Stimulated activated CD8-positive, alpha-beta memory T cell treated with anti-CD3 and anti-CD28 coated beads, Interleukin-7, amount 100 ng/mL, for 24 hours (primary cell): ENCODE measurements at places on chromosomes 2 and 18.
A peak's percentile ranks its signal among the peaks of the same experiment; 100 is the strongest.

DNA sequence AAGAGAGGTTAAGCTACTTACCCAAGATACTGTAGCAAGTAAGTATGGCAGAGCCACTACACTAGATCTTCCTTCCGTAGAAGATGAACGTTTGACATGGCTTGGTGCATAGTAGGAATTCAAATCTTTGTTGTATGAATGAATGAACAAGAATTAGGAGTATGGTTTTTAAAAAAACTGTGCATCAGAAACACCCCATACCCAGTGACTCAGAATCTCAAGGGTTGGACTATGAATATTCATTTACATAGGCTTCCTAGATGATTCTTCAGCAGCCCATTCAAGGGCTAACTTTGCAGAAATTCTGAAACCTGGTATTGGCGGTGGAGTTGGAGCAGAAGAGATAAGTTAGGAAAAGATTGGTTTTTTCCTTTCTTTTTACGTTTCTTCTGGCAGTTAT, 5.4 kb downstream of the ACTR3 start:
- no peak for DNase-seq

GRCh38 chr2:46435796-46436360, 43.5 kb upstream of the TMEM247 start:
- DNase-seq, result no peak

DNA sequence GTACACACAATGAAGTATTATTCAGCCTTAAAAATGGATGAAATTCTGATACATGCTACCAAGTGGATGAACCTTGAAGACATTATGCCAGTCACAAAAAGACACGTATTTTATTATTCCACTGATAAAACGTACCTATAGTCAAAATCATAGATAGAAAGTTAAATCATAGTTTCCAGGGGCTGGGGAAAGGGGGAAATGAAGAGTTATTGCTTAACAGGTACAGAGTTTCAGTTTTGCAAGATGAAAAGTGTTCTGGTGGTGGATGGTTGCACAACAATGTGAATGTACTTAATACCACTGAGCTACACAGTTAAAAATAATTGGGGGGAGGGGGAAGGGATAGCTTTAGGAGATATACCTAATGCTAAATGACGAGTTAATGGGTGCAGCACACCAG, 279.0 kb upstream of the STON1 start:
- DNase-seq, result no peak

DNA sequence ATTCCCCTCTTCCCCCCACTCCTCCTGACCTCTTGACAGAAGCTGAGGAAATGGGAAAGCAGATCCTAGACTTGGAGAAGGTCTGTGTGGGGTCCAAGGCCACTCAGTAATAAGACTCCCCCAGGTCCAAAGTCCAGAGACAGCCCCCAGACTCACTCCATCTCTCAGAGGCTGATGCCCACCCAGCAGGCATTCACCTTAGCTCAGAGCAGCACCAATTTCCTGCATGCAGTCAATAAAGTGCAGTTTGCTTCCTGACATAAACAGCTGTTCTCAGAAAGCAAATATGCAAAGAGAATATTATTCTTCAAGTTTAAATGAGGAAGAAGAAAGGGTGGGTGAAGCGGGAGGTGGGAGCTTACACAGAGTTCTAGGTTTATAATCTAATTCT, 84.1 kb upstream of the RTN4 start:
- DNase-seq, result no peak

DNA sequence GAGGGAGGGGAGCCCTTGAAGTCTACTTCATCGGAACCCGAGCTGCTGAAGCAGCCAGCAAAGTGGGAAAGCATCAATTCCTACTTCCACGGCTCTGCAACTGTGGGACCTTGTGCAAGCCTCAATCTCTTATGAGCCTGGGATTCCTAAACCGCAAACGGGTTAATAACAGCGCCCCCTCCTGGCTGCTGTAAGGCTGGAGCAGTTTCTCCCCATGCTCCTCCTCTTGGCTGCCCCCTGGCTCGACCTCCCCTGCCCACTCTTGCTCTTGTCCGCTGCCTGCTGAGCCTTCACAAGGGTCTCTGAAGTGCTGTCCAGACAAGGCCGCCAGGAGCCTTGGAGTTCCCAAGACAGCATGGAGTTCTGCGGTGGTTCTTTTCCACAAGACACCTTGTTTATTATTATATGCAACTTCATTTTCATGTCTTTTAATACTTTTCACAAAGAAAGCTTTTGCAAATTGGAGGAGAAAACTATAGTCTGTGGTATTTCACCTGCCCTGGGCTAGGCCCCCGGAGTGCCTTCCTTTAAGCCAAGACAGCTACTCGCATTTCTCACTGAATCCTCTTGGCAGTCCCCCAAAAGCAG, 157.2 kb downstream of the DDX1 start:
- DNase-seq, result no peak

DNA sequence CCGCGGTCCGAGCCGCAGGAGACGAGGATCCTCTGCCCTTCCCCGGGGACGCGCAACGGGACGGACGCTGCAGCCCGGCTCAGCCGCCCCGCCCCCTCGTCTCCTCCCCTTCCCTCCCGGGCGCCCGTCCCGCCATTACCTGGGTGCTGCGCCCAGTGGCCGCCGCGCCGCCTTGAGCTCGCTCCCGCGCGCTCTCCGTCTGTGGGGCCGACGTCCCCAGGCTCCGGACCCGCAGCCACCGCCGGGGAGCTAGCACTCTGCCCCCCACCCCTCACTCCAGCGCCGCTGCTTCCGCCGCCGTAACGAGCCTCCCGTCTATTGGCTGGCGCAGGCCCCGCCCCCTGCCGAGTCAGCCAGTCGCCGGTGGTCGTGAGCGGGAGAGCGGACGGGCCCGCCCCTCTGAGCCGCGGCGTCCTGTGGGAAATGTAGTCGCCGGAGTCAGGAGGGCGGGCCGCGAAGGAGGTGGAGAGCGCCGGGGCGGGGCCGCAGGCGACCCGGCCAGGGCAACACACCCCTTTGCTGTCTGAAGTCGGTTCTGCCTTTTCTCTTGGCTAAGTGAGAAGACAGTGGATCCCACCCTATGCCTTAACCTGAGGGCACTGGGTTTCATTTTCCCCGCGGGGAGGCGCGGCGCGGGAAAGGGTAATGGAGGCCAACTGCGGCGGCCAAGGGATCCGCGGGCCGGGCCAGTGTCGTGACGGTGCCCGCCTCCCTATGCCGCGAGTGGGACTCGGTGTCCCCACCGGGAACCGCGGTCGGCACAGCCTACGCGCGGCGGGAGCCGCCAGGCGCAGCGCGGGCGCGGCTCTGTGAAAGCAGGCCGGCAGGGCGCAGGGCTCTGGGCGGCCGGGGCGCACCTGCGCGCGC, at the start of gene SAP130:
Gene SAP130, minus strand, starts transcription at position 259 of the 867 bp plus-strand sequence. CDS start 1,767 bp downstream, outside the sequence.
- peak; percentile 95 for DNase-seq

GRCh38 chr2:219851169-219851568, 223.7 kb downstream of the SLC4A3 start:
- no peak for DNase-seq

- no peak for DNase-seq
These were observed 92.3 kb downstream of the B3GNT2 start for GRCh38 chr2:62287899-62288880.

GRCh38 chr2:77156599-77156998, 365.6 kb downstream of the LRRTM4 start:
- DNase-seq, result no peak

DNA sequence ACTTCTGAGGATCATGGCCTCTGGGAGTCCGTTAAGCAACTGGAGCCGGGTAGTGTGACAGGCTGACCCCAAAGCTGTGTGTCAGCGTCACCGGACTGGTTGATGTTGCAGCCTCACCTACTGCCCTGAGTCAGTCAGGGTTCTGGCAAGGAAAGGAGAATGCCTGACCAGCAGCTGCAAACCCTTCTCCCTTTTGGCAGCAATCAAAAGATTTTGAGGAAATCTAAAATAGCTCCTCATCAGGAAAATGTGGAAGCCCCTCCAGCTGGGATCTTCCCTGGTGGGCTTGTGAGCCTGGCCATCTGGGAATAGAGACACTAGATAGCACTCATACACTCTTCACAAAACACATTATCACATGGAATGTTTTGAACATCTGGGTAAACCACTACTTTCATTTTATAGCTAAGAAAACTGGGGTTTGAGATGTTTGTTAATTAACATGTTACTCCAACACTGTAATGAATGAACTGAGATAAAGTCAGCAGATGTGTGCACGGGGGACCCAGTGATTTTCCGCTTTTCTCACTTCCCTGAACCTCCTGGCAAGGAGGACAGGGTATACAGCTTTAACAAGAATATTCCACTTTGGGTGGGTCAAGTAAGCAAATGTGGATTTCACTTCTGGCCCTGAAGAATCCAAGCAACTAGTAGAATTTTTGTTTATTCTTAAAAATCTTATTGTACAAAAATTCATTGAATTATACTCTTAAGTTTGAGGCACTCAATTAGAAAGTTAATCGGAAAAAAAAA, 24.7 kb downstream of the CLUL1 start:
- DNase-seq, result no peak

DNA sequence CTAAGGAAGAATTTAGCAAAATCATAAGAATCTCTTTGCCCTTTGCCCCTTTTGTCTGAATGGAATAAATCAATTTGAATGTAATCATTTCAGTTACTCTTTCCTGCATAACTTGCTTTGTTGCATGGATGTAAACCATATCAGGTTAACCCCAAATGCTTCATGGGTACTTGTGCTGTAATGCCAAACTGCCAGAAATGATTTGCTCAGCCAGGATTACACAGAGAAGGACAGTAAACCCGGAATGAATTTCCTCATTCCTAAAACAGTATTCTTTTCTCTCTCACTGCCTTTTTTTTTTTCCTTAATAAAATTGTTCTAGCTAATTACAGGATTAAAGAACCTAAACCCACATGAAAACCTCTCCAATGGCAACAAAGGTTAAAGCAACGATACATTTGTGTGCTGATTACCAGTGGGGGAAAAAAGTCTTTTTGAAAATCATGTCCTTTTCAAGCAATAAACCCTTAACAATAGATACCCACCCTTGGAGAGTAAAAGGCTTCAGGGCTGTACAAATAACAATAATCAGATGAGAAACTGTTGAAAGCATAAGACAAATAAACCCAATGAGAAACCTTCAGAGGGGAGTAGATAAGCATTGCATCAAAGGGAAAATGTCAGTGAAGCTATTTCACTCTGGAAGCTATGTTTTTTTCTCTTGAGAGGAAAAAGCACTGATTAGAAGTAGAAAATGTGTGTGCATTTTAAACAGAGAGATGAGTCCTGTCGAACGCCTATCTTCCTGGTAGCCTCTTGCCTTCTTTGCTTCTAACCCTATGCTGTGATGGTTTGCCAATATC, 275.3 kb downstream of the CDH2 start:
- no peak for DNase-seq

- no peak for DNase-seq
These were observed 214.8 kb downstream of the ZNF521 start for GRCh38 chr18:25137197-25137472.

- no peak for DNase-seq
These were observed 337.4 kb downstream of the PTPRM start for GRCh38 chr18:7904529-7904928.

- DNase-seq, result no peak
These were observed 122.2 kb downstream of the SLC8A1 start for GRCh38 chr2:40329739-40330030.

- DNase-seq, result no peak
These were observed 314.8 kb downstream of the MBD2 start for GRCh38 chr18:53909668-53910067.

DNA sequence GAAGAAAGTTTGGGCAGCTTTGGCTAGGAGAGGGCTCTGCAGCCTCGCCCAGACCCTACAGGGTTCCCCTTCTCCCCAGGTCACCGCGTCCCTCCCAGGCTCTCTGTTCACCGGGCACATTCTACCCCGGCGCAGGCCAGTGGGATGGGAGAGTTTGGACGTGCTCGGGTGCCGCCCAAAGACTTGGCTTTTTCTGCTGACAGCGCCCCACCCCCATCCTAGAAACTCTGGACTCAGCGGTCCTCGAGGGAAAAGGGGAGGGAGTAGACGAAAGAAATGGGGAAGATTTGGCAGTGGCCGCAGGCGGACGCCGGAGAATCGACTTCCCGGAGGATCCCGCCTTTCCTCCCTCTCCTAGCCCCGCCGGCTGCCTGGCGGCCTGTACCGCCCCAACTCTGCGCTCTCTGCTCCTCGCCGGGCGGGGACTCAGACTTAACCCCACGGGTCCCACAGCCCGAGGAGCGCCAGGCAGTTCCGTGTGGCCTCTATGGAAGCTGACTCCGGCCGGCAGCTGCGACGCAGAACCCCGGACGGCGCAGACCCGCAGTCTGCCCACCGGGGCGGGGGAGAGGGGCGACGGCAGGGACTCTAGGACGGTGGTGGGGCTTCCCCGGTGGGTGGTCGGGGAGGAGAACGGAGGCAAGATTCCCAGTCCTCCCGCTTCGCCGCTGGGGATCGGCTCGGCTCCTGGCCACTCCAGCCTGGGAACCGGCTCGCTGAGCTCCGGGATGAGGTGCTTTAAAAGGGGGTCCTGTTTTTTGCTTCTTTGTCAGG, 863 bp upstream of the SIX2 start:
- DNase-seq, result no peak

DNA sequence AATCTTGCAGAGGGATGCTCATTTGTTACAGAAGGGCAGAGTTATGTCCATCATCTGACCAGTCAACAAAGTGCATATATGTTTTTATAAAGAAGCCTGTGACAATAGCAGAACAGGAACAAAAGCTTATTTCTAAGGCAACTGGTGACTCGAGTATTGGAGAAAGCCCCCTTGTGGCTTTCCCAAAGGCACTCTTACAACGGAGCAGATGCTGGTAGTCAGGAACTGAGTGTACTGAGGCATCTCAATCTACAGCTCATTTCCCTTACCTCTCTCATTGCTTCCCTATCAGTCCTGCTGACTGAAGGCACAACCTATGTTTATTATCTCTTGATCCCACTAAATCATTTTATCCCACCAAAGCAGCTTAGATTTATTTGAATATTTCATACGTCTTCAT, 557.1 kb upstream of the CHAC2 start:
- DNase-seq, result no peak

DNA sequence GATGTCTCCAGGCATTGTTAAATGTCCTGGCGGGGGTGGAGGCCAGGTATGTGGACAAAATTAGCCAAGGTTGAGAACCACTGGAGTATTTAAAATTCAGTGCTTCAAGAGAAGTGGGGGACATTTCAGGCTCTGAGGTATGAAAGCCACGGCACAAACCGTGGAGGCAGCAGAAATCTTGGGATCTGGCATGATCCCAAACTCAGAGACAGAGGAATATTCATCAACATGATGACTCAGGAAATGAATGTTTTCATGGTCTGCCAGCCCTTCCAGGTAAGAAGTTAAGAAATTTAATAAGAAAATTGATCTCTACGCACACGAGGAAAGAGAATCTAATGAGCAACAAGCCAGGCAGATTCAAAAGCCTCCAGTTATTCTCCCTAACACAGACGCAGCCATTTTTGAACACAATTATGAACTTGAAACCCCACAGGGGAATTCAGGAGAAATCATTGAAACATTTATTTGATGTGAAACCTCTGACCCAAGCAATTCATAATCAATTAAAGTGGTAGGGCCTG, 11.3 kb upstream of the GRP start:
- DNase-seq, result no peak

- DNase-seq, result no peak
These were observed 119.1 kb upstream of the OTX1 start for GRCh38 chr2:62931536-62931935.
